Memory B cell (primary cell): ENCODE measurements at places on chromosomes 4 and X.
A peak's percentile ranks its signal among the peaks of the same experiment; 100 is the strongest.

DNA sequence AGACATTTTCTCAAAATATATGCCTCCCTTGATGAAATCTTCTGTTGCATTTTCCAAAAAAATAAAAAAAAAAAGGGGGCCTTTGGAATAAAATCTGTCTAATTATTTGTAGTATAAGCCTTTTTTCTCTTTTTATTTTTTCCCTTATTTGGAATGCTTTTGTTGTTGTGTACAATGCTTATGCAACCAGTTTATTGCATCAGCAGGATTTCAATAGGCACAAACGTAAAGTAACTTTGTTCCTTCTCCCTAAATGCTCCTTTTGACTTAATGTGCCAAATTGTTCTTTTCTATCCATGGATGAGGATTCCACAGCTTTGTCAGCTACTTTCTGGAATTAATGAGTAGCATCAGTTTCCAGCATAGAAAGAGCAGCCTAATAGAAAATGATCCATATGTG lies 59.6 kb upstream of the HPGD start:
- no peak for DNase-seq

- DNase-seq = no peak
Observed at GRCh38 chr4:148514041-148514440, 71.8 kb upstream of the NR3C2 start.

GRCh38 chrX:102515975-102516941 lies at the start of gene TMSB15A:
Gene TMSB15A (minus strand): TSS chrX:102516739.
- DNase-seq = peak; percentile 15

DNA sequence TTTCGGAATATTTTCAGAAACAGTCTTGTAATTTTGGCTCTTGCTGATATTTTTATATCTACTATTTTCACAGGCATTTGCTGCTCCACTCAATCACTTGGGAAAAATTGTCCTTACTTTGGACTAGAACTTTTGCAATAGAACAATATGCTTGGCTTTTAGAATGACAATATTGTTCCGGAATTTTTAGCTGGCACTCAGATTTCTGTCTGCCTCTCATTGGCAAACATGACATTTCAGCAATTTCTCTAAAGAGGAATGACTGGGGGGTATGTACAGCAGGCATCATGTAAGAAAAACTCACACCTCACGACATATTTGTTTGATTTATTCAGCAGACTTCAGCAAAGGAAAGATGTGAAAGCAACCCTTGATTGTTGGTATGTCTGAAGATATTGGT lies 243.6 kb upstream of the GPRIN3 start:
- no peak for DNase-seq

- no peak for DNase-seq
Observed at GRCh38 chr4:7340553-7341433, 93.9 kb downstream of the PSAPL1 start.

GRCh38 chr4:65917486-65917885 lies 247.2 kb upstream of the EPHA5 start:
- DNase-seq = no peak

DNA sequence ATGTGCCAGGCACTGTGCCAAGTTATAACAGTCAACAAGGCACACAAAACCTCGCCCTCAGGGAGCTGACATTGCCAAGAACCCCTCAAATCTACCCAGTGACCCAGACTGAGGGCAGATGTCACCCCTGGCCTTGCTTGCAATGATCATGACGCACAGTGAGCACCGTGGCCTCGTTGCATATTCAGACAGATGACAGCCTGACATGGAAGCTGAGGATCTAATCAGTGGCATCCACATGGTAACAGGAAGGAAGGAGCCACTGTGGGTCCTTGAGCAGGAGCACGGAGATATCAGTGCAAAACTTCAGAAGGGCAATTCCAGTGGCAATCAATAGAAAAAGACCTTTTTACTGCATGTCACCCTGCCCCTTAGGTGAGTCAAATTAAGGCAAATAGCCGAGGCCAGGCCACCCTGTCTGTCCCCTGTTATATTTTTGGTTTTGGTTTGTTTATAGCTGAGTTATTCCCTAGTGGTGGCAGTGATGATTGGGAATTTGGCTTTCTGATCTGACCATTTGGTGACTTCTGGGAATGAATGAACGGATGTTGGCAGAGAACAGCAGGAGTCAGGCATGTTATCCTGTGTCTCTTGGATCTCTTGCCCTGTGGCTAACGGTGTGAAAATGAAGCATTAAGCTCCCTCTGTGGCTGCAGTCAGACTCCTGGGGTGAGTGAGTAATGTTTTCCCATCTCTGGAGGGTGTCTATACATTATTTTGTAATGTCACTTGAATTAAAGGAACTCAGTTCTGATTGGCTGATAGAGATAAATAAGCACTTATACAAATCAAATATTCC lies 20.4 kb downstream of the WDR13 start:
- DNase-seq = no peak

- DNase-seq = no peak
Observed at GRCh38 chrX:10110316-10110935, 46.3 kb upstream of the CLCN4 start.

DNA sequence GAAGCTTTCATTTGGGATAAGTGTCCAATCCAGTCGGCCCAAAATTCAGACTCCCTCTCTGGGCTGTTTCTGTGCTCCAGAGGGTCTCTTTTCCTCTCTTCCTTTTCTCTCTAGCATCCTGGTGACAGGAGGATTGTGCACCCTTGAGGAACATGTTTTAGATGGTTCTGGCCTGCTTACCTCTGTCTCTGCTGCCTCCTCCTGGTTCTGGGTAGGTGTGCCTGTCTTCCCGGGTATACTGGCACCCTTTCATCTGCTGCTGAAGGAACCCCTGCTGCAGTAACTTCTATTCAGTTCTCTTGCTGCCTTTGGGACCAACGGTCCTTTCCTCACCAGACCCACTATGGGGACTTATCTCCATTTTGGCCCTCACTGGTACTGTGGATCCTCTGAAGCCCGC lies 53.2 kb downstream of the HMGB2 start:
- DNase-seq = no peak

- no peak for DNase-seq
Observed at GRCh38 chr4:8312069-8312445, 42.5 kb downstream of the HTRA3 start.

GRCh38 chr4:116099596-116099995 lies 985.8 kb downstream of the TRAM1L1 start:
- no peak for DNase-seq
